Activated CD8-positive, alpha-beta T cell treated with anti-CD3 and anti-CD28 coated beads for 36 hours (primary cell): ENCODE measurements at places on chromosomes 6 and 20.
A peak's percentile ranks its signal among the peaks of the same experiment; 100 is the strongest.

GRCh38 chr20:22805219-22805618 is 220.8 kb upstream of the FOXA2 start:
- no peak for DNase-seq

GRCh38 chr6:133701633-133702331 is 187.1 kb upstream of the TCF21 start:
- DNase-seq: no peak

DNA sequence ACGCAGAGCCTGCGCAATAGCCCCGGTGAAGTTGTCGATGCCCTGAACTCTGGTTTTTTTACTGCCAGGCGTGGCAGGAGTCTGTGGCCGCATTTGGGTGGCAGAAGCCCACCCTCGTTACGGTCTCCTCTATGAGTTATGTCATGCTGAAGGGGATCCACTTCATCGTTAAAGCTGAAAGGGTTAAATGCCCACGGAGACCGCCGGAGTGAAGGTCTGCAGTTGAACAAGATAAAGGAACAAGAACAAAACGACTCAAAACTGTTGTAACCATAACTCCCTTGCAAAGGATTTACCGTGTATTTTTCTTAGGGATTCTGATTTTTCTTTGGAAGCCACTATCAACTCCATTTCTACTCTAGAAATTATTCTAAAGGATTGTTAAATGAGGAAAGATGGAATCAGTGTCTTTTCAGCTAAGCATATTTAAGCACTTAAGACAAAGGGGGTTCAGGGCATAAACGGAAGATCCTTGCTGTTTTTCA is 501 bp upstream of the ELOVL5 start:
- no peak for DNase-seq

- DNase-seq: no peak
Measured at GRCh38 chr20:9949563-9949962, 85.2 kb upstream of the ANKEF1 start.

- no peak for DNase-seq
Measured at GRCh38 chr6:128465368-128466343, 54.7 kb downstream of the PTPRK start.

DNA sequence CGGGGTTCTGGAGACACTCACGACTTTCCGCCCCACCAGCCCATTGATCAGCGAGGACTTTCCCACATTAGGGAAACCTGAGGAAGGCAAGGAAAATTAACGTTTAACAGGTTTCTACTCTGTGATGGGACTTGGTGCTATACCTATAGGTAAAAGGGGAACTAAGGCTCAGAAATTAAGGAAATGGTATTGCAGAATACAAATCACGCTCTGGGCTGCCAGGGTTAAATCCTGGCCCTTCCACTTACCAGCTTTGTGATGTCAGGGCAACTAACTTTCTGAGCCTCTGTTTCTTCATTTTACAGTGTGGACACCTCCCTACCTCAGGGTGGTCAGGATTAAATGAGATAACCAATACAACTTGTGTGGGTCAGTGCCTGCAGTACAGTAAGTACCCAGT is 8.8 kb downstream of the GNL1 start:
- no peak for DNase-seq

GRCh38 chr6:83155794-83156193 is 37.3 kb downstream of the PGM3 start:
- no peak for DNase-seq

DNA sequence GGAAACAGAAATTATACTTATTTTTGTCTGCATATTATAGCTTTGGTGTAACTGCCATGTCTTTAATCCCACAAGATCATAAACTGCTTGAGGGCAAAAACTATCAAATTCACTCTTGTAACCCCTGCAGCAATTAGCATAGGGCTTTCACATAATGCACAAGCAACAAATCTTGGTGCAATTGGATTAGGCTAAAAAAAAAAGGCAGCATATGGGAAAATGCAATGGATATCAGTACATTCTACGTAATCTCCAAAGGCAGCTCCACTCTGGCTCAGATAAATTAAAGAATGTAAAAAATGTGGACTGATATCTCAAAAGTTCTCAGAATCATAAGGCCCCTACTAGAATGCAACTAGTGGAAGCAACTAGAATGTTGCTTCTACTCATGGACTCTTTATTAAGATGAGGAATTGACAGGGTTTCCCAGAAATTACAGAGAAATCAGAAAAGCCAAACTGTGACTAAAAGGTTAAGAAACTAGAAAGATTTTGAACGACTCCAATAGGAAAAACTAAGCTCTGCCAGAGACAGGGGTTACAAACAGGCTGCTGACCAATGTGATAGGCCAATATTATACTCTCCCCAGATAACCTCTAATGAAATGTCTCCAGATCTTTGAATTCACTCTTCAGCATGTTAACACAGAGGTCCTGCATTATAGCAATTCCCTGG is 55.0 kb downstream of the FILIP1 start:
- DNase-seq: no peak

DNA sequence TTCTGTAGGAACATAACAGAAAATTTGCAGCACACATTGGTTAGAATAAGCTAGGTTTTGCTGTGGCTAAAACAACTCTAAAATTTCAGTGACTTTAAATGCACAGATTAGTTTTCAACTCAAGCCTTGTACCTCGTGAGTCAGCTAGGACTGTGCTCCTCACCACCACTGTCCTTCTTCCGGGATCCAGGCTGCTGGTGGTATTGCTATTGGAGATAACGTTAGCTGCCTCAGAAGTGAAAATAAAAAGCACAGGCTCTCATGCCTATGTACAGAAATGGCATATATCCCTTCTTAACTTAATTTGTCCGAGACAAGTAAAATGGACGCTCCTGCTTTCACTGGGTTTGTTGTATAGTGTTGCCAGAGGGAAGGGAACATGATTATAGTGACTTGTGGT is 931.1 kb upstream of the EYS start:
- DNase-seq: no peak

DNA sequence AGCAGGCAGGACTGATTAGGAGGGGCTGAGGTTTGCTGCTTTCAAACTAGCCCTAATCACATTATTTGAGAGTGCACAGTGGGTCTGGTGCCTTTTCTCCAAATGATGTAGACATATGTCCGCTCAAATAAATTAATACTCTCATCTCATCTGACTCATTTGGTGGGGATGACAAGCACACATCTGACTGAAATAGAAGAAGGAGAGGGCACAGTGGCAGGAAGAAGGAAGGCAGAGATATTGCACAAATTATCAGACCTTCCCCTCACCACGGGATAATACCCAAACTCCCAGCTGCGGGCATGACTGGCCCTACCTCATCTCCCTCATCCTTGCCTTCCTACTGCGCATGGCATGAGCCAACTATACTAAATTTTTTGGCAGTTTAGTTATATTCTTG is 33.9 kb upstream of the TNFRSF21 start:
- no peak for DNase-seq

GRCh38 chr6:9332241-9332780 is 897.0 kb upstream of the SLC35B3 start:
- no peak for DNase-seq

- no peak for DNase-seq
Measured at GRCh38 chr20:9627219-9627618, 112.8 kb downstream of the LAMP5 start.

GRCh38 chr20:22546344-22546743 is 38.0 kb downstream of the FOXA2 start:
- DNase-seq: no peak

GRCh38 chr6:71403422-71404134 is 115.0 kb downstream of the OGFRL1 start:
- no peak for DNase-seq

- DNase-seq: no peak
Measured at GRCh38 chr6:161403717-161404116, 129.9 kb upstream of the AGPAT4 start.

DNA sequence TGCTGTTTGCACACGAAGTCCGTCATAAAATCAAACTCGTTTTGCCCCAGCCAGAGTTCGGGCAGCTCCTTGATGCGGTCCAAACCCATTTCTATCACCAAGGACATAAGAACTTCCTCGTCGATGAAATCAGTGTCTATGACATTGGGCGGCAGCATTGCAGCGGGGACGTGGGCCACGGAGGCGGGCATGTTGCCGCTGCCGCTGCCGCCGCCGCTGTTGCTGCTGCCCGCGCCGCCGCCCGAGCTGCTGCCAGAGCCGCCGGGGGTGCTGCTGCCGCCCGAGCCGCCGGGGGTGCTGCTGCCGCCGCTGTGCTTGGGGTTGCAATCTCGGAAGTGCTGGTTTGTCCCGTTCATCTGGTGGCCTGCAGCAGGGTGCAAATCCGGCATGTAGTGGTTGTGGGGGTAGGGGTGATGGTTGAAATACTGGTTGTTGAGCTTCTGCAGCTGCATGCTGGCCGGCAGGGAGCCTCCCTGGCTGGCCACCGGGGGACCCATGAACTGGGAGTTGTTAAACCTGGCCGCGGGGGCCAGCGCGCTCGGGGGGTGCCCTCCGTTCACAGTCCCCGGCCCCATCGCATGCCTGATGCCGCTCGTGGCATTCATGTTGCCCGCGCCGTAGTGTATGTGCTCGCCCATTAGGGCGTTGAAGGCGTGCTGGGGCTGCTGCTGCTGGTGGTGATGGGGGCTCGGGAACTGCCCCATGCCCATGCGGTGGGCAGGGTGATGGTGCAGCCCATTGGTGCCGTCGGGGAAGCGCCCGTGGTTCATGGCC is 1.1 kb downstream of the CITED2 start:
- DNase-seq: peak; percentile 81
